Posterior cingulate gyrus (tissue), 11 donors: ENCODE measurements at places on chromosomes 1 and 21.
A peak's percentile ranks its signal among the peaks of the same experiment; 100 is the strongest.

DNA sequence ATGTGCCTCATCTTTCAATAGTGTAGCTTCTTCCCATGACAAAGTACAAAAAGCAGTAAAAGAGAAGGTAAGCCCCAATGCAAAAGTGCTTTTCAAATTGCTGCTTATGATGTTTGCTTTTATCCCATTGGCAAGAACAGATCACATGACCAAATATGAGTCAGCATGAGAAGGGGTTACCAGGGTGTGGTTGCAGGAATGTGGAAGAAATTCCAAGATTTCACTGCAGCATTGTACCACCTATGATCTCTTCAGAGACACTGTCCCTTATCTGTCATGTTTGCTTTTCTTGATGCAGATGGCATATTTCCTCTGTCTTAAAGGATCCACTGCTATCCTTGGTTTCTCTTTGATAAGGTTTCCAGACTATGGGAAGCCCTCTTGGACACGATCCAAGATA, 1006.9 kb upstream of the PRMT6 start:
- DNase-seq: no peak

DNA sequence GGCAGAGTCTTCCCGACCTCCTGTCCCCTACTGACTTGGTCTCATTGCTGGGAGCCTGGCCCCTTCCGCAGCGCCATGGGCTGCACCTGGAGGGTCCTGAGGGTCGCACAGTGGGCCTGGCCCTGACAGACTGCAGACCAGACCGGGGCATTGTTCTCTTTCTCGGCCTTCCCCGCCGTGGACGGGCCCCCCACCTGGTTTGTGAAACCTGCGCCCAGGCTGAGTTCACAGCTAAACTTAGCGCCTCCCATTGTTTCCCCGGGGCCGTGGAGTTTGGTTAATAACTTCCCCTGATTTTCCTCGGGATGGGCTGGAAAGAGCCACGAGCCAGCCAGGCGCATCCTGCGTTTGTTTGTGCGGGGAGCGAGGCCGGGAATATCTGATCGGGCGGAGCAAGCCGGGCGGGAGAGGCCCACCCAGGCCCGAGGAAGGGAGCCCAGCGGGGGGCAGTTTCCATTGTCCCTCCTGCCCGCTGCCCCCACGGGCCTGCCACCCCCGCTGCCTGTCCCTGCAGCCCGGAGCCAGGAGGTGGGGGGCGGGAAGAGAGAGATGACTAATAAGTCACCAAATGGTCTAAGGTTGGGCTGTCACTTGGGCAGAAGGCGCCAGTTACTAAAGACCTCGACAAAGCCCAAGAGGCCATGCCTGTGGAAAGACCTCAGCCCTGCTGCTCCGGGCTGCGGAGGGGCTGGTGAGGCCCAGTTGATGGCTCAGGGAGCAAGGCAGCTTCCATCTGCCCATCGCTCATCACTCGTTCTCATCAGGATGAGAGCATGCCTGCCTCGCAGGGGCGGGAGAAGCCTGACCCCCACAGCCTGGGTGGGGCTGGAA, 39.0 kb upstream of the ARHGEF16 start:
- DNase-seq: no peak

DNA sequence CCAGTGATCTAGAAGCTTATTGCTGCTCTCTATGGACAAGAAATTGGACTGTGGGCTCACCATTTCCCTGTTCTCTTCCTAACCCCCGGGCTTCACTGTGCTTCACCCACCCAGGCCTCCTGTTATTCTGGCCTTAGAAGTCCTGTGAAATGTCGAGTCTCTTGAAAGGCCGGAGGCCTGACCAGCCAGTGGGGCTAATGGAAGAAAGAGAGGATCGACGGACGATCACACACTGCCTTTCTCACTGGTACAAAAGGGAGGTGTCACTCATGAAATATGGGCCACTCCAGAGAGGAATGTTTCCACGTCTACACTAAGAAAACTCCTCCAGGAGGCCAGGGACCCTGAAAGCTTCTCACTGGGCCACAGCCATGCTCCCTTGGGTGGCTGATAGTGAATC, 36.1 kb downstream of the CACNA1S start:
- peak; percentile 21 for DNase-seq

- no peak for DNase-seq
These were observed 5.5 kb downstream of the C1QTNF12 start for GRCh38 chr1:1240822-1241587.

DNA sequence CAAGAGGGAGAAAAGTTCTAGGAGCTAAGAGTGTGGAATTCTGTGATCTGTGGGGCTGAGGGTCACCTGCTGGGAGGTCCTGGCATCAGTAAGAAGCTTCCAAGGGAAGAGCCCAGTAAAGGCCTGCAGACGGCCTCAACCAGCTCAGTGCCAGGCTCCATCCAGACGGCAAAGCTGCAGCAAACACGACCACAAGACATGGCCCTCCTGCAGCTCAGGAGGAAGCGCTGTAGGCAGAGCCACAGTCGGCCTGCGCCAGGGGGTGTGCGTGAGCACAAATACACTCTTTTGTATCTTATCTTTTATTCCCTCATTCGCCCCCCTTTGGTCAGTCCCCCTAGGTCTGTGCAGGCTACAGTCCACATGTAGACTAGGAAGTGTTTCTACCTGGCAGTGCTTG, 13.4 kb downstream of the C1orf174 start:
- no peak for DNase-seq

- no peak for DNase-seq
These were observed 305.8 kb upstream of the ZP4 start for GRCh38 chr1:238196516-238196915.

DNA sequence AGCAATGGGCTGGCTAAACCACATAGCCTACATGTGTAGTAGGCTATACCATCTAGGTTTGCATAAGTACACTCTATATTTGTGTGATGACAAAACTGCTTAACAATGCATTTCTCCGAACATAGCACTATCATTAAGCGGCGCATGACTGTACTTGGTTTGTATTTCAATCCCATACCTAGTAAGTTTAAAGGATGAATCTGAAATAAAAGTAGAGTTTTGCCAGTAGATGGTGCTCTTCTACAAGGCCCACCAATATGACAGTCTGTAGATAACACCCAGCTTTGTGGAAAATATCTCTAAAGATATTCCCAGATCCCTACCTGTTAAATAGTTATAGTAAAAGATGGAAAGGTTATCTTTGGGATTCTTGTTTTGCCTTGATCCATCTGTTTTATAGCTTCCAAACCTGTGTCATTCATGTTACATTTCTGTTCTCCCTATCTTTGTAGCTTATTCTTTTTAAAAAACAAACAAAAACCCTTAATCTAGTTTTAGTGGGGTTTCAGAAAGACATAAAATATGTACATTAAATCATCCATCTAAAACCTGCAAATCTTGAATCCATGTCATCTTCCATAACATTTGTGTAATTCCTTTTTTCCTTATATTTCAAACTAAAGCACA, 33.9 kb upstream of the ASPM start:
- DNase-seq: no peak

DNA sequence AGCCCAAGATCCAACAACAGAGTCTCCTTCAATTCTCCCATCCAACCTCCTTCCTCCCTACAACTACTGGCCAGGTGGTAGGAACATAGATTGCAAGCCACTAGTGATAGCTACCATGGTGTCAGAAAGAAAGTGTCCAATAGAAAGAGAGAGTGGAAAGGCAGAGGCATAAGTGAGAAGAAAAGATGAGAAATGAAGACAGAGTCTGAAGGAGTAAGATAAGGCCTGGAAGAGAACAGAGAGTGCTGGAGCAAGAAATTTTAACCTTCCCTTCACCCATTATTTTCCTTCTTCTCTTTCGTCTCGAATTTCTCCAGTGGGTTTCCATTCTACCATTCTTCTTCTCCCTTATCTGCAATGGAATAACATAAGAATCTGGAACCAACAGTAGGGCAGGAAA, 57.9 kb downstream of the CDC42BPA start:
- no peak for DNase-seq

- DNase-seq: peak; percentile 49
These were observed 113.0 kb upstream of the SLC25A33 start for GRCh38 chr1:9426291-9426711.

GRCh38 chr1:167472752-167473521, 45.4 kb downstream of the CD247 start:
- no peak for DNase-seq

DNA sequence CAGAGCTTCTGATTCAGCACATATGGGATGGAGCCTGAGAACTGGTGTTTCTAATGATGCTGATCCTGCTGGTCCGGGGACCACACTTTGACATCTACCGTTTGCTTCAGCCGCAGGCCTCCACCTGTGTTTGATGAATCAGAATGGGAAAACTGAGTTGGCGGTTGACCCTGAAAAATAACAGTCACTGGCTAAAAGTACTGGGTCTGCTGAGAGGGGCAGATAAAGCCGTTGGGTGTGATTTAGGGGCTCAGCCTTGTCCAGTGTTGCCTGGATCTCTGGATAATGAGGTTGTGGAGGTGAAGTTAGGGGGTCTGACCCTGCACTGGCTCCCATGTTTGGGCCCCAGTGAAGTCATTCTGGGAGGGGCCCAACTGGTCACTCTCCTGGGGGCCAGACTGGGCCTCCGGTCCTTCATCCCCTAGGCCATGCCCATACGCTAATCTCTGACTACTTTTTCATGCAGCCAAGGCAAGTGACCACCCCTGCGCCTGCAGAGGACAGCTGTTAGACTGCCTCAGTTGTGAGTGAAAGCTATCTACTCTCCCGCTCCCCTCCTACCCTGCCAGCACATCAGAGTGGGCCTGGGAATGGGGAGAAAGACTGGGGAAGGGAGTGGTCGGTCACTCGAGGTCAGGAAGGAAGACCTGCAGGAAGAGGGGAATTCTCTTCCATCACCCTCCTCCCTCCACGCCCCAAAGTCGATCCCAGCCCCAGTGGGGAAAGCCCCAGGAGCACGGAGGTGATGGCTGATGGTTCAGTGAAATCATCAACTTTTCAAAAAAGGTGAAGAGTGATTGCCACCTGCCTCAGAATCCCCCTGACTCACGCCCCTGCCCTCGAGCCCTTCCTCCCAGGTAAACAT, 27.7 kb downstream of the VASH2 start:
- peak; percentile 57 for DNase-seq

DNA sequence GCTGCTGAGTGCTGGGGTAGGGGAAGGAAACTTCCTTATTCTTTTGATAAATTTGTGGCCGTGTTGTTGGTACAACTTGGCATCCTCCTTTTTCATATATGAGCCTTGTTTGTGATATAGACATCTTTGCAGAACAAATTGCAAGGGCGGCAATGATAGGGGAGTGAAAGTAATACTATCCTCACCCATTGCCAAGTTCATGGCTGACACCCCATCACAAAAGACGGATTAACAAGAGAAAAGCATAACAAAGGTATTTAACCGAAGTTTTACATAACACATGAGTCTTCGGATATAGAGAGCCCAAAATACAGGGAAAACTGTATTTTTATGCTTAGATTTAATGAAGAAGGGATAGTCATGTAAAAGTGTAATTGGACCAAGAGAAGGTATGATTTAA, 86.3 kb upstream of the TMPRSS2 start:
- no peak for DNase-seq

- no peak for DNase-seq
These were observed 13.3 kb upstream of the EIF4G3 start for GRCh38 chr1:21189906-21190500.

DNA sequence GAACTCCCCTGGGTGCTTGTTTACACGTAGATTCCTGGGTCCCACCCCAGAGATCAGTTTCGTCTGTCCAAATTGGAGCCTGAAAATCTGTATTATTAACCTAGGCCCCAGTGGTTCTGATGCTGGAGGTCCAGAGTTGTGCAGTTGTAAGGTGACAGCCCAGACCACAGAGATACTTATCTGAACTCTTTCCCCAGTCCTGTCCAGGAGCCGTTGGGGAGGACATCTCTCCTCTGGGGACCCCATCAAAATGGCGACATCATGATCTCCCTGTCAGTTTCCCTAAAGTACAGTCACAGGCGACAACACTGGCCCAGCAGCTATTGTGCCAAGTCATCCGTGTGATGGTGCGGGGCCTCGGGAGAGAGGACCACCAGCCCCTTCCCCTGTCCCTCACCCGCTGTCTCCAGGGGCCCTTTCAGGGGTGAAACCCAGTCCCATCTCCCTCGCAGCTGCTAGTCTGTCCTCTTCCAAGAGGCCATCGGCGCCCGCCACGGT, 749 bp upstream of the EFHD2 start:
- DNase-seq: no peak

GRCh38 chr1:245148861-245149260, 5.9 kb upstream of the KIF26B start:
- DNase-seq: no peak

DNA sequence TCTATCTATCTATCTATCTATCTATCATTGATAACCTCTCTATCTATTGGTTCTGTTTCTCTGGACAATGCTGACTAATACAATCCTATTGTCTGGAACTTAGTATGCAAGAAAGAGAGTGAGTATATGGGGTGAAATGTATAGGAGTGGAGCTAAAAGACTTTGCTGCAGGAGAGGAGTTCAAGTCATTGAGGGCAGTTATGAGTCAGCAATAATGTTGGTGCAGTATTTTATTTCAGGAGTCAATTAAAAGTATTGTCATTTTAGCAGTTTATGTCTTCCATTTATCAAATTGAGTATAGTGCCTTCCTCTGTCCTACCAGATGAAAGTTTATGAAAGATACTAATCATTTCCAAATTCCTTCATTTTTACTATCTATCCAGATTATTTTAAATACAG, 55.8 kb downstream of the MAP3K7CL start:
- no peak for DNase-seq

DNA sequence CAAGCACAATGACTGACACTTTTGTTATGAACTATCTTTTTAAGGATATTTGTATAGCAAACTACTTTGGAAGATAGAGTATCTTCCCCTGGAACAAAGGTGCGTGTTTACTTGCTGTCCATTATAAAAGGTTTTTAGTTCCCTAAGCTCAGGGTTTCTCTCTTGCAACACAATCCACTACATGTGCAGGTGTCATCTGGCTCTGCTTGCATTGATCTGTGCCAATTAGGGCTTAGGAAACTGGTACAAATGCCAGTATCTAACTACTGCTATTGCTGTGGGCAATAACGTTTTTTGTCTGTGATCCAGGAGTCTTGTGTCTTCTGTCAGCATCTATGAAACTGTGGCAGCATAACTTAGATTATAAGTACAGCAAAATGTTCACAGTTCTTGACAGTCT, 68.3 kb upstream of the ABCD3 start:
- DNase-seq: no peak

DNA sequence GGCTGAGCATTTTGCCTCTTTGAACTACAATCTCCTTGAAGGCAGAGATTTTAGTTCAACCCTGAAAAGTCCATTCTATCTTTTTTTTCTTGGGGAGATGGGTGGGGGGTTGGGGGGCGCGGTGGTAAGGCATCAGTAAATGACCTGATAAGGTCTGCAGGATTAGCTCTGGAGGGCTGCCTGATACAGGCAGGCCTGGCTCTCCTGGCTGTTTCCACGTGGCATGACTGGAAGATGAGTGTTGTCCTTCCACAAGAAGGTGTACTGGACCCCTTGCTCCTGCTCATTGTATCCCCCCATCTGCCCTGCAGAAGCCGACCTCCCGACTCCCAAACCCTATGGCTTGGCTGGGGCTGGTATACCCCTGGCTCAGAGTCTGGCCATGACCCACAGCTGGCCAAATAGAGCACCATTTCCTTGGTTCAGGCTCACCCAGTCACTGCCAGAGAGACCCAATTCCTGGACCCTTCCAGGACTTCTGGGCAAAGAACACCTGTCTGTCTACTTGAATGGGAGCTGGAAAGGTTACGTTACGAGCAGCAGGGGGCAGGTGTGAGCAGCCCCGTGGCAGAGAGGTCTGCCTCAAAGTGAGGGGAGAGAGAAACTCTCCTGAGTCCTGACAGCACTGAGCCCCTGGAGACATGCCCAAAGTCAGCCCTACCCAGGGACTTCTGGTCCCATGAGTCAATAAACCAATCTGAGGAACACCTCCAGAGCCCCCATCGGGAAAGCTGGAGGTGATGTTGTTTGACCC, 17.0 kb downstream of the DHRS3 start:
- no peak for DNase-seq

- no peak for DNase-seq
These were observed 4.8 kb upstream of the SRP9 start for GRCh38 chr1:225772848-225773247.

GRCh38 chr1:161440312-161440894, 64.9 kb upstream of the FCGR2A start:
- peak; percentile 32 for DNase-seq
